ENCODE measurements at places on chromosomes 6 and 20. TPM values are rescaled to one million over a fixed set of nuclear protein-coding genes. Genes with fewer than 3 reads are reported as not detected.

Gene IL17A
- not detected for total RNA-seq

Gene SUMO4
- total RNA-seq, result 6.3 TPM

Gene LTB
- not detected for total RNA-seq

Gene PLTP
- 53.3 TPM for total RNA-seq

Gene SLC17A1
- total RNA-seq, result 0.99 TPM

Gene SPTLC3
- total RNA-seq, result 9.8 TPM

Gene CALHM5
- 2.0 TPM for total RNA-seq

All from testis (tissue), 5 donors.